ENCODE measurements at places on chromosomes 5 and 9.
A peak's percentile ranks its signal among the peaks of the same experiment; 100 is the strongest.

GRCh38 chr5:129172580-129172979 is 78.0 kb downstream of the ISOC1 start:
- peak; percentile 57 for DNase-seq

DNA sequence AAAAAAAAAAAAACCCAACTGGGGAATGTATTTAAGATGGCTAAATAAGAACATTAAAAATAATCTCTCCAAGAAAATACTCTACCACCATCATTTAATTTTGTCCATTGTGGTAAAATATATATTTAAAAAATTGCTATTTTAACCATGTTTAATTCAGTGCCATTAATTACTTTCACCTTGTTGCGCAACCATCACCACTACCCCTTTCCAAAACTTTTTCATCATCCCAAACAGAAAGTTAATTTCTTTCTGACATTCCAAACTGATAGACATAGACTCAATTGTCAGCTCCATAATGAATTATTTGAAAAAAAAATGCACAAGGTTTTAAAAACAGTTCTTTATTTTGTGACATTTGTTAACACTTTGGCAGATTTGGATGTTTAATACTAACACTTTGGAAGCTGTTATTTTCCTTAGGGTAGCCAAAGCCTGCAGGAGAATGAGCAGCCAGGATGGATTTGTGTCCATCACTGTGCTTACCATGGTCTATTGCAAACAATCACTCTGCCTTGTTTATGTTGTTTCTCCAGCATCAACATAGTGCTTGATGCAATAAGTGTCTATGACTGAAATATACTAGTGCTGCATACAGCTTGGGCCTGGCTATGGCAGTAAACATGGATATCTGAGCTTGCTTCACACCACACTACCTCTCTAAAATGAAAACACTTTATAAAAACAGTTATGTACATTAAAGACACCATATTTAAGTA is 62.7 kb downstream of the HAPLN1 start:
- DNase-seq = no peak

GRCh38 chr9:34059954-34060353 is 11.3 kb upstream of the UBAP2 start:
- no peak for DNase-seq

DNA sequence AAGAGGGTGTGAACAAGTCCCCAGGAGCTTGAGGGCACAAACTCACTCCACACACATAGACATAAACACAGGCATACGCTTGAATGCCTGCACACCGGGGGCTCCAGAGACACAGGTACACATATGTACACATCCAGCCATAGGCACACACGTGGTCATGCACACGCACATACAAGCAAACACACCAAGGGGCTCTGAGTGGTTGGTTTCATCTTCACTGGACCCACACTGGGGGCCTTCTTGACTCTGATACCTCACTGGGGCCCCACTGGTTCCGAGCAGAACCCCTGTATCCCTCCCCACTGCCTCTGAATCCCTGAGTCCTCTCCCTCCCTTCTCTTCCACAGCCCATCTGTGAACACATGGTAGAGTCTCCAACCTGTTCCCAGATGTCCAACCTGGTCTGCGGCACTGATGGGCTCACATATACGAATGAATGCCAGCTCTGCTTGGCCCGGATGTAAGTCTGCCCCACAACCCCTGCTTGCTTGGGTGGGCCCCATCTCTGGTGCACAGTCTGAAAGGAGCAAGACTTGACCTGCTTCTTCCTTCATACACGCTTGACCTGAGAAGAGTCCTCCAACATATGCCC is 6.4 kb downstream of the SPINK4 start:
- no peak for DNase-seq

- no peak for DNase-seq
Measured at GRCh38 chr5:168920019-168920810, 341.0 kb upstream of the PANK3 start.

DNA sequence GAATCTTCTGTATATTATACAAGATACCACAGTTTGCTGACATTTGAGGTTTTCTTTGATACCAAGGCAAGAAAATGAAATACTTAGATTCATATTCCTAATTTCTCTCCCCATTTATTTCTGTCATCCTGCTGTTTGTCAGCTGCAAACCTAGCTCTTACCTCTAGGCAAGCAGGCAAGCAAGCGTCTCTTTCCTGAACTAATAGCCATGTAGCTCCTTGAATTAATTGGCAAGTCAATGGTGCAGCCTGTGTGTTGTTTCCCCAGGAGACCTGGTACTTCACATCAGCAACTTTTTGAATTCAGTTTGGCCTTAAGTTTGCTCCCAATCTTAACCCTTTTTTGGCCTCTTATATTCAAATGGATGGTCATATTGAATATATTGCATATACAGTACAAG is 573.6 kb upstream of the ARRDC3 start:
- no peak for DNase-seq

DNA sequence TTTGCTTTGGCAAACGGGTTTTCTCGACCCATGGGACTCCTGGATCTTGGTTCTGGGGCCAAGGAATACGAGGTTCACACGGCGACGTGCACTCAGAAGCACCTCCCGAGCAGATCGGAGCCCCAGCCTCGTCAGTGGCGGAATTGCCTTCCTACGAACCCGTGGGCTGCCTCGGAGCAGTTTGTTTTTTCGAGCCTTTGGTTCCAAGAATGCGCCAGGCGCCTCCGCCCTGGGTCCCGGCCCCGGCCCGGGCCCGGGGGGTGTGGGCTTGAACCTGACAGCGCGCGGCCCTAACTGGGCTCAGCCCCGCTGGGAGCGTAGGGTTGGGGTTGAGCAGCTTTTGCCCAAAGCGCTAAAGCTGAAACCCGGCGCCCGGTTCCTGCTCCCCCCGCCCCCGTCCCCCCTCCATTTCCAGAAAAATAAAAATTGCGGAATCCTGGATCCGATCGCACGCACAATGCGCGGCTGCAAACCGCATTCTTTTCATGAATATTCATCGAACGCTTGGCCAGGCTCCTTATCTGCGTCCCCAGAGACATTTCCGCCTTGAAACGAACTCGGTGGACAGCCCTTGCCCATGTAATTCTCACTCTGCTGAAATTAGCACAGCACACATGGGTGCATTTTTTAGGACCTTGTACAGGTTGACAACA is 1.0 kb downstream of the BASP1 start:
- DNase-seq = peak; percentile 69

Measured in stomach (tissue), 19 donors.